Esophagus squamous epithelium (tissue), 5 donors: ENCODE measurements at places on chromosomes 1 and 21. TPM values are rescaled to one million over a fixed set of nuclear protein-coding genes. Genes with fewer than 3 reads are reported as not detected.

TNFRSF4 gene
- not detected for total RNA-seq

TFAP2E gene
- total RNA-seq: 1.1 TPM

RAB13 gene
- total RNA-seq: 45.8 TPM

GSTM1 gene
- not detected for total RNA-seq

TRIM58 gene
- 0.26 TPM for total RNA-seq

GPR137B gene
- 4.4 TPM for total RNA-seq

TEX38 gene
- not detected for total RNA-seq

FCRL3 gene
- not detected for total RNA-seq

UFC1 gene
- 79.9 TPM for total RNA-seq

NGF gene
- total RNA-seq: 1.9 TPM

DNA sequence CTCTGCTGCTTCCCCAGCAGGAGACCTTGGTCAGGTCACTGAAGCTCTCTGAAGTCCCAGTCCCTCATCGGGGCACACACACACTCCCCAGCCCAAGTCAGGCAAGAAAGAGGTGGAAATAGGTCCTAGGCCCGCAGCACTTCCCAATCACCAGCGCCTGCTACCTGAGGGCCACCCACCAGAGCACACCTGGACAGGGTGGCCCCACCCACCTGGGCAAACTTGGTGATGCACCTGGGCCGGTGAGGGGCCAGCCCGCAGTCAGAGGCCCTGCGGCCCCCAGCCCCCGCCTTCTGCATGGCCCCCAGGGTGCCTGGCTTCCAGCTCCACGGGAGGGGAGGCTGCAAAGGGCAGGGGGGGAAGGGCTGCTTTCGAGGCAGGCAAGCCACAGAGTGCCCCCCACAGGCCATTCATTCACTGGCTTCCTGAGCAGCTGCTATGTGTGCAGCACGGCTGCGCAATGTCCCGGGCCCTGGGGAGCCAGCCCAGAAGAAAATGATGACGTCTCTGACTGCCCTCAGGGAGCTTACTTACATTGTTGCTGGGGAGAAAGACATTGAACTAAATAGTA is 4.7 kb downstream of the SH2D5 start:
- DNase-seq: no peak

GRCh38 chr1:66464351-66464750 is 69.6 kb upstream of the SGIP1 start:
- DNase-seq: no peak

GRCh38 chr1:168553680-168554553 is 10.1 kb upstream of the XCL2 start:
- DNase-seq: no peak

DNA sequence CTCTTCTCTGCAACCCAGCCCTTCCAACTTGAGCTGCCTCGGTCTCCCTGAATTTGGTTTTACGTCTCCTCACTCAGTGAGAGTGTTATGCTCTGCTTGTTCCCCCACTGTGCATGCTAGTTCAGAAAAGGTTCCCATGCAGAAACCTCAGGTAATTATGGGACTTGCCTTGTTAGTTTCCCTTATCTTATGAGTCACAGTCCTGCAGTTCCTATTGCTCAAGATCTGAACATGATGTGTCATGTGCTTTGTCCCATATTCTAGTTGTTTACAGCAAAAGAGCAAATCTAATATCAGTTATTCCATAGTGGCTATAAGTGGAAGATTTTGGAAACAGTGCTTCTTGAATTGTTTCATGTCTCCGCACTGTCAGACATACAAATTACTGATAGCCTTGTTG is 74.4 kb downstream of the DUSP10 start:
- DNase-seq: no peak

- no peak for DNase-seq
These were observed 84.0 kb downstream of the MAN1C1 start for GRCh38 chr1:25700626-25701025.

DNA sequence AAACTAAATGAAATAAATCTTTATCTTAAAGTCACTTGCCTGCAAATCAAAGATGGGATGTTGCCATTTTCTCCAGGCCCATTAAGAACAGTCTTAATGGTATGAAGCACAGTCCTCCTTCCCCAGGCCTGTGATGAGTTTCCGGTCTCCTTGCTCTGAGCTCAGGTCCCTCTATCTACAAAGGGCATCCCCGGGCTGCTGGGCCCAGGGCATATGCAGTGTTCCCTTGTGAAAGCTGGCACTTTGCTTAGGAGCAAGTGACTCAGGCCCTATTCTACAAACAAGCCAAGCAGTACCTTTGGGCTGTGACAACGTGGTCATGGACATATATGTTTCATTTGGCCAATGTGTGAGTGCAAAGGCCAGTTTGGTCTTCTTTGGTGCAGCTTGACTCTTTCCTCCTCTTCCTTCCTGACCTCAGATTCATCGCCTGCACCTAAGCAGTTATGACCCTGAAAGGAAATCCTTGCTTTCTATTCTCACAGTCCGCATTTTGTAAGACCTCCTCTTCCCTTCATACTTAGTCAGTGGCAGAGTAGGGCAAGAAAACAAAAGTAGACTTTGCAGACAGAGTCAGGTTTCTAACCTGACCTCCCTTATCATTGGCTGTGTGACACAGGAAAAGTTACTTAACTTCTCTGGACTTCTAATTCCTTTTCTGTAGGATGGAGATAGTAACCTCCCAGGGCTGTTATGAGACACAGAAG is 109.5 kb downstream of the ERG start:
- no peak for DNase-seq

GRCh38 chr1:108671143-108671542 is 10.2 kb upstream of the HENMT1 start:
- DNase-seq: no peak

DNA sequence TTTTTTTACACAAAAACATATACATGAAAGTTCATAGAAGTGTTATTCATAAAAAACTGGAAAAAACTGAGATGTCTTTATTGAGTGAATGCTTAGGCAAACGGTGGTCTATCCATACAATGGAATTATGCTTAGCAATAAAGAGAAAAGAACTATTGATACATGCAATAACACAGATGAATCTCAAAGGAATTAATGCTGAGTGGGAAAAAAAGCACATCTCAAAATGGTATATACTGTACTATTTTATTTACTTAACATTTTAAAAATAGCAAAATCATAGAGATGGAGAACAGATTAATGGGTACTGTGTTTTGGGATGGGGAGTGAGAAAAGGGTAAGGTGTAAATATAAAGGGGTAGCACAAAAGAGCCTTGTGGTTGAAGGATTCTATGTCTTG is 29.8 kb downstream of the METTL18 start:
- no peak for DNase-seq

DNA sequence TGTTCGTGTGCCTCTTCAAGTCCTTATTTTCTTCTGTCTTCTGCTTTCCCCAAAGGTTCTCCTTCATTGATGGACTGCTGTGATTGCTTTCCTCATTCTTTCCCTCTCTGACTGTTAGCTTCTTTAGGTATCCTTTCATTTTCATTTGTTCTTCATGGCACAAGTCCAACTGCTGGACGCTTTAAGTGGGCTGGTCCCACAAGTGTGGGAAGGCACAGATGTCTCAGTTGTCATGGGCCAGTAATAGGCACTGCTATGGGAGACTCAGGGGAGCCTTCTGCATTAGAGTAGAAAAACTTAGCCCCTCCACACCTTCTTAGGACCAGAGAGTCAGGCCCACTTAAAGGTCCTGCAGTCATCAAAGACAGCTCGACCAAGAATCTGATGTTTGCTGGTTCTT is 122.3 kb upstream of the C1orf105 start:
- DNase-seq: no peak

DNA sequence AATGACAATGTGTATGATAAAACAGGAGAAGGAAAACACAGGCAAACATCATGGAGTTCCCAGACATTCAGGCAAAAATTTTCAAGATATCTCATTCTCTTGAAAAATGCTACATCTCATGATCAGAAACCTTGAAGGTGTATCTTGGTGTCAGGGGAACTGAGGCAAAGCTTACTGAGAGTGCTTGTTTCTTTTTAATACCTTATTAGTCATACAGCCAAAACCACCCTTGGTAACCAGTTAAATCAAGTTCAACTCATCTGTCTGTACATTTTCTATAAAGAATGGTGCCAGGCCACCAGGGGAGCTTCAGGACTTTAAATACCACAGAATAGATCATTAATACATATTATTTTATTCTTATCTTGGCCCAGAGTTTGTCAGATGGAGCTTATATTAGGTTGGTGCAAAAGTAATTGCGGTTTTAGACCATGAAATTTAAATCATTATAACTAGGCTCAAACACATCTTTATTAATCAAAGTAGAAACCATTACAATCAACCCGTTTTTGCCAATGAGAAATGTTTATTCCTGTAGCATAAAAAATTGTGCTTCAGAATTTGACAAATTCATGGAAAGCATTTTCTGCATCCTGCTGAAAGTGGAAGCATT is 1036.0 kb downstream of the AMY1C start:
- DNase-seq: no peak

GRCh38 chr1:202858331-202858730 is 30.6 kb downstream of the RABIF start:
- no peak for DNase-seq

GRCh38 chr1:23627069-23627735 is 64.4 kb upstream of the RPL11 start:
- DNase-seq: no peak

- no peak for DNase-seq
These were observed 13.6 kb upstream of the GOLT1A start for GRCh38 chr1:204227351-204227750.

GRCh38 chr1:33874636-33875035 is 10.8 kb downstream of the HMGB4 start:
- no peak for DNase-seq

DNA sequence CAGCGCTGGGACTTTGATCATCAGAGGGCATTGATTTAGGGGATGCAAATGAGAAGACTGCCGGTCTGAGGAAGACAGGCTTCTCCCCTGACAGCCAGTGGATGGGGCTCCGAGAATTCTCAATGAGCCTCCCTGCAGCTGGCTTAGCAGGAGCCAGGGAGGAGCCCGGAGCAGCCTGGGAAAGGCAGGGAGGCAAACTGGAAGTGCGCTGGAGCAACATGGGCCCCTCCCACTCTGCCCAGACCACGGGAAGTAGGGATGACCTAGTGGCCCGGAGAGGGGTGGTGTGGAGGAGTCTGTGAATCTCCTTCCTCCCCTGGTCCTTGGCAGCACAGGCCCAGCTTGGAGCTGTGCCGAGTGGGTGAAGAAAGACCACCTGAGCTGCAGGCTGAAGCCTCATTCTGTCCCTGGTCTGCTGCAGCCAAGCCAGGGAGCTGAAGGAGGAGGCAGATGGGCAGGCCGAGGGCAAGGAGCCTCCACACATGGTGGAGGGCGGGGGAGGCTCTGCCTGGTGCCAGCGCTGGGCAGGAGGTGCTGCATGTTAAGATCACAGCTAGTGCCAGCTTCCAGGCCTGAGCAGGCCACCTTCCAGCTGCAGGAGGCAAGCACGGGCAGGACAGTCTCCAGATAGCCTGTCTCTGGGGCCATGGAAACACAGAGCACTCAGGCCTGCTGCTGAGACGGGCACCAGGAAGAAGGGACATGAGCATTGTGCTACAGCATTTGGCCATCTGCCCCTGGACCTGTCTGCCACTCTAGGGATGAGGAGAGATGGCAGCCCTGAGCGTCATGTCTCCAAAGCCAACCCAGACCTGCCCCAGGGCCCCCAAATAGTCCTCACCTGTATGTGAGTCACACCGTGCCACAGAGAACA is 12.2 kb upstream of the CLSTN1 start:
- DNase-seq: no peak

GRCh38 chr1:7783178-7783711 is 846 bp upstream of the PER3 start:
- no peak for DNase-seq

GRCh38 chr1:40944326-40944725 is 35.2 kb upstream of the CTPS1 start:
- no peak for DNase-seq

GRCh38 chr1:2124446-2125198 is 70.0 kb downstream of the FAAP20 start:
- DNase-seq: no peak

DNA sequence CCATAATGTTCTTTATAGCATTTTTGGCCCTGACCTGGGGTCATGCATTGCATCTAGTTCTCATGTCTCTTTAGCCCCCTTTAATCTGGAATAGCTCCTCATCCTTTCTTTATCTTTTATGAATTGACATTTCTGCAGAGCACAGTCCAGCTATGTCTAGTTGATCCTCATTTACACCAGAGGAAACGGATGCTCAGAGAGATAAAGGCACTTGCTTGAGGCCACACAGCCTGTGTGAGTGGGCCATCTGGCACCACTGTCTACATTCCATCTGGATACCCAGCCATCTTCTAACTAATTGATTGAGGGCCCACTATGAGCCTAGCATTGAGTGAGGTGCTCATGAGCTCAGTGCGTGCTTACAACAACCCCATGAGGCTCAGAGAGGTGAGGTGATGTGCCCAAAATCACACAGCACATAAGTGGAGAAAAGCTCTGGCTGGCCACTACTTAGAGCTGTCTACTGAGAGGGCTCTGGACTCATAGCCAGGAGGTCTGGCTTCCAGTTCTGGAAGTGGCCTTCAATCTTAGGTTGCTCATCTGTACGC is 3.5 kb downstream of the HPCA start:
- no peak for DNase-seq

DNA sequence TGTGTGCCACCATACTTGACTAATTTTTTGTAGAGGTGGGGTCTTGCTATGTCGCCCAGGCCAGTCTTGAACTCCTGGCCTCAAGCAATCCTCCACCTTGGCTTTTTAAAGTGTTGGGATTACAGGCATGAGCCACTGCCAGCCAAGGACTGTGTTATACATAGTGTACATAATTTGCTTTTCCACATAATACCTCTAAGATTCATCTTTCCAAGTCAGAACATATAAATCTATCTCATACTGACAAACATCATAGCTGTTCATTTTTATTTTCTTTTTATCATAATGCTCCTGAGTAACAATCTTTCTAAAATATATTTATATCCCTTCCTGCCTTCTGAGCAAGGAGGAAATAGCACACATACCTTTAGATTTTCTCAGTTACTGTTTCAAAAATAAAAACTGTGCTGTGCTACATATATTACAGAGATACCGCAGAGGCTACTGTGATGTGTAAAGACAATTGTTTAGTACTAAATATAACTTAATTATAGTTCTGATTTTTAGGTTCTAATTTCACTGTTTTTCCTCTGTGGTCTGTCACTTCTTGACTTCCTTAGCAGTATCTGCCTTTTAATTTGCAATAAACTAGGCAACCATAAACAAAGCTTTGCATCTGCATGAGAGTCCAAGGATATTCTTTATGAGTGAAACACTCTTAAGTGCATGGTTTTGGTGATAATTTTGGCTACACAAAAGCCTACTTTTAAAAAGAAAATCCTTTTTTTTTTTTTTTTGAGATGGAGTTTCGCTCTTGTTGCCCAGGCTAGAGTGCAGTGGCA is 59.3 kb downstream of the EYA3 start:
- DNase-seq: no peak
